NAMALWA (cell line): ENCODE measurements at places on chromosomes 1 and 21.

DNA sequence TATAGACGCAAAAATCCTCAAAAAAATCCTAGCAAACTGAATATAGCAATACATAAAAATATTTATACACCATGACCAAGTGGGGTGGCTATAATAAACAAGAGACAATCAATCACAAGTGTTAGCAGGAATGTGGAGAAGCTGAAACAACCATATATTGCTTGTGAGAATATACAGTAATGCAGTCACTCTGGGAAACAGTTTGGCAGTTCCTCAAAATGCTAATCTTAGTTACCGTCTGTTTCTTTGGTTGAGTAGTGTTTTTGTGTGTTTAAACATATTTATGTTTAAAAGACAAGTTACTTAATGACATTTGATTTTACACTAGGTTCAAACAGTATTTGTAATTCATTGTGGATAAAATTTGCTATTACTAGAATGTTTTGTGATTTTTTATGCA lies 792.0 kb downstream of the LTN1 start:
- no peak for DNase-seq

DNA sequence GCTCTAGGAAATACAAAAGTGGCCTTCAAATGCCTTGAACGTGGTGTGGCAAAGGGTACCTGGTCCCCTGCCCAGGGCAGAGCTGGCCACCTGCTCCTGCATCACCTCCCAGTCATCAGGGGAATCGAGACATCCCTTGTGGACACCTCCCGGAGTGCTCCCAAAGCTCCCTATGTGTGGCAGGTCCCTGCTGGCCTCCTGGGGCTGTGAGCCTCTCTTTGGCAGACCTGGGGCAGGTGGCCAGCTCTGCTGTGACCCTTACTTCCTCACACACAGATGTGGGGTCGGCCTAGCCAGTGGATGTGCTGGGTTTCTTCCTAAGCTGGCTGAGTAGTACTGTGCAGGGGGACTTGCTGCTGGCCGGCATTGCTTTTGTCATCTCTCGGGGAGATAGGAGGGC lies 86.5 kb downstream of the ITPKB start:
- DNase-seq, result no peak

DNA sequence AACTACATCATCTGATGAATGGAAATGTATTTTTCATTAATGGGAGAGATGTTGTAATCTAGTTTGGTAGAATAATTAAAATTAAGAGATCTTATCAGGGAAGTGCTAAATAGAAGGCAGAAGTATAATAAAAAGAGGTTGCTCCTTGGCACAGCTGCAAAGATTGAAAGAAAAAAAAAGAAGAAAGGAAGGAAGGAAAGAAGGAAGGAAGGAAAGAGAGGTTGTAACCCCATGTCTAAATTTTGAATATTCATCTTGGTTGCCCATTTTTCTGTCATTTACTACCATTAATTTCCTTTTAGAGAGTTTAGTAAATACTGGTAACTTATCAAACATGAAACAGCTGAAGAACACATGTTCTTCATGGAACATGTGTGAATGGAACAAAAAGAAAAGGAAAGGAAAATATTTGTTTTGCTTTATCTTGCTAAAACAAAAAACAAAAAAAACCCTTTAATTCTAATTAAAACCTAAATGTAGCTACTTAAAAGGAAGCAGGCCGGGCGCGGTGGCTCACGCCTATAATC lies 10.5 kb upstream of the MDM4 start:
- DNase-seq, result no peak

GRCh38 chr21:43811262-43812105 lies 22.1 kb downstream of the RRP1 start:
- DNase-seq, result no peak

DNA sequence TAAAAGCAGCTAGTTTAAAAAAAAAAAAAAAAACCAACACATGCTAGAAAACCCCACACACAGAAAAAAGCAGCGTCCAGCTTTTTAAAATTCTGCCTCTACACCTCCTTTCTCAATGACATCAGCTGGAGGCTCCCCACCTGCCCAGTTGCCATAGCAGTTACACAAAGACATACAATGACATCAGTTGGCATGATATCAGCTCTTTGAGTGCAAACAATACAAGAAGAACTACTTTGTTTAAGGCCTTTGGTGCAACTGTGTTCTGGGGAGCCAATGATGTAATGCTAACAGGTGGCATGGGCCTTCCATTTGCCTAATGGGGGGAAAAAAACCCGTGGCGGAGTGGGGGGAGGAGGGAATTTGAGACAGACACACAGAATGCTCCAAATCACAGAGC lies 32.9 kb downstream of the DUSP10 start:
- DNase-seq, result peak; percentile 94

DNA sequence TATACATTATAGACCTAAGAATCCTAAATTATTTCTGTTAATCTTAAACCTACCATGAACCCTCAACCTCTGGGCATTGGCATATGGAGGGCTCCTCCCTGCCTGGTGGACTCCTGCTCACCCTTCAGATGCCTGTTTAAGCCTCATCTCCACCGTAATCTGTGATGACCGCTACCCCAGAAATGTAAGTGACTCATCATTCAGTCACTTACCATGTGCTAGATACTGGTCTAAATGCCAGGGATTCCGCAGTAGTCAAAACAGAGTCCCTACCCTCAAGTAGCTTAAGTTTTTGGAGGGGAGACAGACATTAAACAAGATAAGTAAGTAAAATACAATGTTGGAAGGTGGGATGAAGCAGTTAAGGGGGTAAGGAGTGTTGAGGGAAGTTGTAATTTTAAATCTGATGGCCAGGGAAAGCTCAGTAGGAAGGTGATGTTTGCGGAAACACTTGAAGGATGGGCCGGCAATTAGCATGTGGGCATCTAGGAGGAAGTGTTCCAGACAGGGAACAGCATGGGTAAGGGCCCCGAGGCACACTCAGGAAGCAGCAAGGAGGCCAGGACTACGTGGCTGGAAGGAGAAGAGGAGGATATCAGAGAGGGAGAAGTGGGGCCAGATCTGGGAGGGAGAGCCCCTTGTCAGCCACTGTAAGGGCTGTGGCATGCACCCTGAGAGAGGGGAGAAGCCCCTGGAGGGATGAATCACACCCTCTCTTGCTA lies 141.7 kb upstream of the HOOK1 start:
- no peak for DNase-seq

DNA sequence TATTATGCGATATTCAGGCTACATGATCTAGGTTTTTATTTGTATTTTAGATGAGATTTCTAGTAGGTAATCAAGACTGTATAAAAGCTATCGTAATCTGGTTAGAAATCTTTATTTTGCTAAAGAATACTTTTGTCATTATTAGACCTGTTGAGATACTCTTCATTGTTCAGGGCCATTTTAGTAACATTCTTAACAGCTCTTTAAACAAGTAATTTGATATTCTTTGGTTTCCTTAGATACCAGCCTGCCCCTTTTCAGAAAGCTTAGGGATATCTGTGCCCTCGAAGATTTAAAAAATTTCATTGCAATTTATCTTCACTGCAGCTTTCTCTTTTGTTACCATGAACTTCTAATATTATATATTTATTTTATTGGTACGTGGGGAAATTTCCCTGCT lies 18.9 kb downstream of the ADGRL2 start:
- no peak for DNase-seq

DNA sequence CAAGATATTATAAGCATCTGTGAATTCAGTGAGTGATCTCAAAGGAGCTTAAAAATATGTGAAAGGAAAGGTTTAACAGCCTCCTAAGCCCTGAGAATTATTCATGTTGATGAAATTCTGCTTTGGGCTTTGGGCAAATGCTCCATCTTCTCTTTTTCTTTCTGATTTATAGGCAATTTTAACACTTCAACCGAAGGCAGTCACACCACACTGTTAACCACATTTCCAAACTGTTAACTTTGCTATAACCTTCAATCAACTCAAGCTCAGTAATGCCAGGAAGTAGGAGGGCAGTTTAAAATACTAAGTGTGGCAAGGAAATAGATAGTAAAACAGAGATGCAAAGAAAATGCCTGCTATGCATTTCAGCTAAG lies 54.4 kb upstream of the NEK7 start:
- no peak for DNase-seq

GRCh38 chr1:147560765-147561471 lies 19.6 kb downstream of the BCL9 start:
- no peak for DNase-seq

GRCh38 chr1:110477041-110477440 lies 26.1 kb downstream of the PROK1 start:
- DNase-seq, result no peak

DNA sequence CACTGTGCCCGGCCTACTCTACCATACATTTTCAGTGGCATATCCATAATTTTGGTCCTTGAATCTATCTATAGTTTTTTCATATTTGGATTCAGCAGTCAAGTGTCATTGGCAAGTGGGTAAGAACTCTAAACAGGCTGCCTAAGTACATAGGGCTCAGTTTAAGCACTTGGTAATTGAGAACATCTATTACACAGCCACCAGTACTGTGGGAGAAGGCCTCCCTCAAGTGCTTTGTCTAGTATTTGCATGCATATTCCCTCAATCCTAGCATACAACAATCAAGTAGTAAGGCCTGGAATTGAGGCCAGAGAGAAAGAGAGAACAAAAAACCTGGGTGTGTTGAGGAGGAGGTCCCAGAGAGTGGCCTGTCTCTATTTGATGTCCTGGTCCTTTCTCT lies 325.2 kb downstream of the USP25 start:
- no peak for DNase-seq

GRCh38 chr1:23546897-23547584 lies 12.3 kb downstream of the ID3 start:
- DNase-seq, result no peak

- DNase-seq, result no peak
Measured at GRCh38 chr1:243890576-243890975, 40.5 kb upstream of the AKT3 start.

DNA sequence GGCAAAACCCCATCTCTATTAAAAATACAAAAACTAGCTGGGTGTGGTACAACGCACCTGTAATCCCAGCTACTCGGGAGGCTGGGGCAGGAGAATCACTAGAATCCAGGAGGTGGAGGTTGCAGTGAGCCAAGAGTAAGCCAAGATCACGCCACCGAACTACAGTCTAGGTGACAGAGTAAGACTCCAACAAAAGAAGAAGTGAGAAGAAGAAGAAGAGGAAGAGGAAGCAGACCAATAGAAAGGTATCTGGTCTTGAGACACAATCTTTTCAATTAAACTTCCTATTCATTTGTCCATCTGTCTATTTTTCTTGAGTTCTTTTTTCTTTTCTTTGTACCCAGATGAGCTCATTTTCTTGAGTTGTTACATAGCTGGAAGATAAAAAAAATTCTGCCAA lies 55.7 kb upstream of the ACADM start:
- DNase-seq, result no peak

- no peak for DNase-seq
Measured at GRCh38 chr1:103230061-103230460, 121.7 kb upstream of the COL11A1 start.

- no peak for DNase-seq
Measured at GRCh38 chr1:41698916-41699860, 214.7 kb upstream of the EDN2 start.

GRCh38 chr1:216682752-216683151 lies 40.5 kb downstream of the ESRRG start:
- no peak for DNase-seq

GRCh38 chr21:41744028-41744930 lies 22.6 kb downstream of the RIPK4 start:
- no peak for DNase-seq

DNA sequence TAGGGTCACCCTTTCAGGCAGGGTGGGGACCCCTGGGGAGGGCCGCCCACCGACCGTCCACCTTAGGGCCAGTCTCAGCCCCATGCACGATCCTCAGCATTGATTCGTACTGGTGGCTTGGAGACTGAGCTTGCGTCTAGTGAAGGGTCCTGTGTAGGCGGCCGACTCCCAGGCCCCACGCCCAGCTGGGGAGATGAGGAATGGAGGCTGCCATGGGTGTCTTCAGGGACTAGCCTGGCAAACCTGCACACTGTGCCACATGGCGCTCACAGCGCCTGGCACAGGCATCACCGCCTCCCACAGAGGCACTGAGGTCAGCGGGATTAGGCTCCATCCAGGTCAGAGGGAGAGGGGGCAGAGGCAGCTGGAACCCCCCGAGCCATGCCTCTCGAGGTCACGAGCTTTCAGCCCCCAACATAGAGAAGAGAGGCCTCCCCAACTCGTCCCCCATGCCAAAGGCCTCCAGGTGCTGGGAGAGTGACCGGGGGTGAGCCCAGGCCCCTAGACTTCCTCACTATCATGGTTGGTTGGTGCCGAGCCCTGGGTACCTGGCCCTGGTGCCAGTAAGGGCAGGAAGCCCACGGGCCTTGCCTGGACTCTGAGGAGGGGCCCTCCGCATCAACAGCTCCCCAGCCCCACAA lies 51.0 kb downstream of the SIK1 start:
- DNase-seq, result no peak

- DNase-seq, result no peak
Measured at GRCh38 chr1:156862584-156862983, 1.9 kb downstream of the NTRK1 start.

DNA sequence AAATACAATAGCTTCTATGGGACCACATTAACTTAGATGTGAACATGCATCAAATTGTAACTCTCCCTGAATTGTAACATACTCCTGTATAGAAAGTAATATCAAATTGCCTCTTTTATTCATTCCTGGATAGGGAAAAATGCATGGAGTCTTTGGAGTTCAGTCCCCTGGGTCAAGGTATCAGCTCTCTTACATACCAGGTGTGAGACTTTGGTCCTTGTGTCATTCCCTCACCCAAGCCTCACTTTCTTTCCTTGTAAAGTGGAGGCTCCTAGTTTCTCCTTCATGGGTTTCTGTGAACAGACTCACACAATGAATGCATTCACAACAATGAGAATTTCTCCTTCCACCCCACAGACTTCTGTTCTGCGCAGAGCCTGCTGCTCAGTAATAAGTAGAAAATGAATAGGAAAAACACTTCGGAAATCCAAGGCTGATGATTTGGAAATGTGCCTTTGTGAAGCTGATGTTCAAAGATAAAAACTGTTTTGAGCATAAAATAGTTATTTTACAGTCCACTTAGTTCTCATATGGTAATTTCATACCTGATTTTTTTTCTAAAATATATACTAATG lies 185.3 kb downstream of the AK5 start:
- no peak for DNase-seq

- DNase-seq, result no peak
Measured at GRCh38 chr1:221344693-221345092, 397.2 kb downstream of the DUSP10 start.

DNA sequence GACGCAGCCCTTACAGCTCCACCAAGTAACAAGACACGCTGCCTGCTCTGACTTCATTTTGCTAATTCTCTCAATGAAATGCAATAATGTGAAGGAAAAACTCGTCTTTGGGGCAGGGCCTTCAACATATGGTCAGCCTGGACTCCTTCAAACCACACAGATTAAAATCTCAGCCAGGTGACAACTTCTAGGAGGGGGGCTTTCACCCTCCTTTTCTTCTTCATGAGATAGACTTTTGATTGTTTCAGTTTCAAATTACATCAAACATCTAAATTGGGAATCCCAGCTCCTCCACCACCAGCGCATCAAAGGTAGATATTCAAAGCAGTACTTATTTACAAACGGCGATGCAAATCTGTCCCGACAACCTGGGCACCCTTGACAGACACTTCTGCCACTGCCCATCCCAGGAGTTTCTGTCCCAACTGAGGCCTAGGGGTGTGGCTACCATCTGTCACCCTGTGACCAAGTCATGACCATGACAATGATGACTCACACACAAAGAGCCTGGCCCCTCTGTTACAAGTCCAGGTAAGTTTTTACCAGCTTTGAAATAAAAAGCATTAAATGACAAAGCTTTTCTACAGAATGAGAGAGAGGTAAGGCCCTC lies 29.7 kb downstream of the SSBP3 start:
- DNase-seq, result peak; percentile 22
